Immature natural killer cell (primary cell): ENCODE measurements at places on chromosomes 7 and 10. TPM values are rescaled to one million over a fixed set of nuclear protein-coding genes. Genes with fewer than 3 reads are reported as not detected.

The NEUROD6 gene
- not detected for polyA plus RNA-seq

The CC2D2B gene
- not detected for polyA plus RNA-seq

The MRC1 gene
- polyA plus RNA-seq = not detected

The CRPPA gene
- polyA plus RNA-seq = 0.65 TPM

The VAX1 gene
- polyA plus RNA-seq = not detected

GRCh38 chr7:21476429-21476828 lies 48.5 kb downstream of the SP4 start:
- DNase-seq = no peak

DNA sequence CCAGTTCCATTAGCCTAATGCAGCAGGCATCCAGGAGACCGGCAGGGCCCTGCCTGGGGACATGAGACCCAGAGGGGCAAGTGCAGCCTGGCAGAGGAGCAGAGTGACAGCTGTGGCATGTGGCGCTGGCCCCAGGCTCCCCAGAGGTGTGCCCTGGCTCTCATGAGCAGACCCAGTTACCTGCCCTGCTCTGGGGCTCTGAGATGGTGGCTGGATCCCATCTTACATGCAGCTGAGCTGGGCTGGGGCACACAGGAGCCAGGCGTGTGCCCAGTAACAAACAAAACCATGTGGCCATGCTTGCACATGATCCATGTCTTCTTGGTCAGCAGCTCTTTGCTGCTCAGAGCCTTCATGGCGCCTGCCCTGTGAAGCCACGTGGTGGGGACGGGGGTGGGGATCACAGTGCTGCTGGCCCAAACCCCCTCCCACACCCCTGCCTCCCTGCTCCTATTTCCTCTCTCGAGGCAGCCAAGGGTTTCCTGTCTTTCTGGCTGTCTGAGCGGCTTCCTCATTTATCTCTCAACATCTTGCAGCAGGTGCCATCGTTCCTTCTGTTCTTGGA lies 40.3 kb upstream of the GTF2I start:
- DNase-seq = no peak

DNA sequence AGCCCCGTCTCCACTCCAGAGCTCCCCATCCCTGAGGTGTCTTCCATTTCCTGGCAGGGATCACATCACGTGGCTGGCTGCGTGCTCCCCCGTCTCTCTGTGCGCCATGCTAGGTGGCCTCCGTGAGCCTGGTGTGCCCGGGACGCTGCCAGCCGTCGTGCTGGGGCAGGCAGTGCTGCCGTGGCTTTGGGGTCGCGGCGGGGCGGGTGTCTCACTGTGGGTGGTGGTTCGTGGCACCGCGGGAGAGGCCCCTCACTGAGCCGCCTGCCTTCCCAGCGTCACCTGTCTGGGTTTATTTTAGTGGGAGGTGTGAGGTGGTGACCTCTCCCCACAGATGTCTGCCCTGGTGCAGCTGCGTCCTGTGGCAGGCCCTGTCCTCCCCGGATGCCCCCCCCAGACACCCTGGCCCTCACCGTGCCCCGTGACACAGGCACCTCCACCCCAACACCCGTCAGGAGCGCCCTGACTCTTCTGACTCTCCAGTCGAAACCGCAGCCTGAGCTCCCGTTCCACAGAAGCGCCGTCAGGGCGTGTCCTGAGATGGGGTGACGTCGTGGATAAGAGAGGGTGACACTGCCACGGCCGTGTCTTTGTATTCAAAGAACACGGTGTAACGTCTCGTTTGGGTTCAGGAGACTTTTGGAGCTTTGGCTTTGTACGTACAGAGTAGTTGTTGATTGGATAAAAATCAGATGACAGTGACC lies 18.0 kb downstream of the GET4 start:
- DNase-seq = no peak

- DNase-seq = no peak
These were observed 61.3 kb downstream of the AKR1D1 start for GRCh38 chr7:138137423-138138171.

DNA sequence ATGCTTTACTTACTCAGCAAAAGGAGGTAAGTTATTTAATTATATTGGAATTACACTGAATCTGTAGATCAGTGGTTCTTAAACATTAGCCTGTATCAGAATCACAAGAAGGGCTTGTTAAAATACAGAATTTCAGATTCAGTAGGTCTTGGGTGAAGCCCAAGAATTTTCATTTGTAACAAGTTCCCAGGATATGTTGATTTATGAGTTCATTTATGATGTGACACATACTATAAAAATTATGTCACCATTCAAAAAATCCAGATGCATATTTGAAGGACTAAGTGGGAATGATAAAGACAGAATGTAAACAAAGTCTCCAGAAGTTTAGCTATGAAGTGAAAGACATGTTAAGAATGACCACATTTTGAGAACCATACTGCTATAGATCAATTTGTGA lies 52.3 kb downstream of the HECTD2 start:
- DNase-seq = no peak

DNA sequence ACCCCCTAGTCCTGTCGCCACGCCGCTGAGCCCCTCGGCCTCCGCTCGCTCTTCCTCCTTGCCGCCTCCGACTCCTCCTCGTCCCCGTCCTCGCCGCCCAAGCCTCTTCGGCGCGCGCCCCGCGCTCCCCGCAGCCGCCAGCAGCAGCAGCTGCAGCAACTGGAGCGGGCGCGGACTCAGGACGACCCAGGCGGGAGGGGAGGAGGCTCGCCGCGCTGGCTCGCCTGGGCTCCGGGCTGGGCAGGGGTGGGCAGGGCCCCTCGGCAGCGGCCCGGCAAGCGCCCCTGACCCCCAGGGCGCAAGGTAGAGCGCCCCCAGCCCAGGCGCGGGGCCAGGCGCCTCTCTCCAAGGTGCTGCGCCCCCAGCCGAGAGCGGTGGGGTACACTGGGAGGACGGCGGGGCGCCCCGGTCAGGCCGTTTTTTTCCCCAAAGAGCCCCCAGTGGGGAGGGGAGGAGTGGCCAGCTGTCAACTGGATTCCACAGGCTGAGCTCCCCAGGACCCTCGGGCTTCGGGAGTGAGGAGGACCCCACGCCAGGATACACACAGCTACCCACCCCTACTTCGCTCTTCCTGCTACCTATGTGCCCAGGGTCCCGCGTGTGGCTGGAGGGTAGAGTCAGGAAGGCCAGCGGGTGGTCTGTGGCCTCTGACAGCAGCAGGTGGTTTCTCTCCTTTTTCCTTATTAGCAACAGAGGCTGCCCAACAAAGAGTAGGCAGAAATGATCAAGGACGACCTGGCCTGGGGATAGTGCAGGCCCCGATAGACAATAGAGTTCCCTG lies 903 bp upstream of the KCNMA1 start:
- no peak for DNase-seq

GRCh38 chr10:132542819-132543218 lies 5.2 kb downstream of the INPP5A start:
- DNase-seq = no peak

DNA sequence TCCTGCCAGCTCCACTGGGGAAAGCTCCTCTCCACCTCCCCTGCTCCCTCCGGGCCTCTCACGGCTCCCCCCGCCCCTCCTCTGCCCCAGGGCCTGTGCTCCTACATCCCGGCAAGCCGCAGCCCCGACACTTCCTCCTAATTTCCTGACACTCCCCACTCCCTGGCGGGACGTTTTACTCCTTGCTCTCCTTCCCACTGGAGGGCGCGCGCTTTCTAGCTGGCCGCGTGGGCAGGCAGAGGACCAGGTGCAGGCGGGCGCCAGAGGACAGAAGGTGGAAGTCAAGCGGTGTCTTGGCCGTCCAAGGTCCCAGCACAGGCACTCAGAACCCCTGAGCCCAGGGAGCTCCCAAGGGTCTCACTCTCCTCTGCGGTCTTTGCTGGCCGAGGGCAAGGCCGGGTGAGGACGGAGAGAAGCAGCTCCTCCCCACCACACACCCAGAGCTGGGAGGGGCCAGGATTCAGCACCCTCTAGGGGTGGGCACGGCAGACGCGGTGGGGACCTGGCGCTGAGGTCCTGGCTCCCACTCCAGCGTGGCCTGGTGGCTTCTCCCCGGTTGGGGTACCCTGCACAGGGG lies 19.1 kb downstream of the ADAM8 start:
- DNase-seq = peak; percentile 33

GRCh38 chr10:126500866-126501265 lies 112.6 kb upstream of the ADAM12 start:
- DNase-seq = no peak

DNA sequence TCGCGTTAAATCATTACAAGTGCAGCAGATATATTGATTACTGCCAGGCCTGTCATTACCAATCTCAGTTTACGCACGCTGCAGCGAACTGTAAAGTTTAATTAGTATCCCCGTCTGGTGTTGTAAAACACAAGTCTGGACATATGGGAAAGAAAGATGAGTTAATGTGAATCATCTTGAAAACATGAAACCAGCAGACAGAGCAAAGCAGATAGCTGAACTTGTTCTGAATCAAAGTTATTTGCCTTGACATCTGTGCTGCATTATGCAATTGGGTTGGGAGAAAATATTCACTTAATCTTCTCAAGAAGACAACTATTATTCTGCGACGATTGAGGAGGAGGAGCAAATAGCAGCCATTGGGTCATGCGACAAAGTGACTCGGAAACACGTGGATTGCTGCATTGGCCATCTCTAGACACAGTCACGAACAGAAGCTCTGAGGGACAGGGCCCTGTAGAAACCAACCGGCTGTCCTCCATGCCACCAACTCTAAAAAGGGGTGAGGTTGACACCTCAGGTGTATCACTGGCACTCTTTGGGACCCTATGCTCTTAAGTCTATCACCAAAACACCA lies 156.3 kb upstream of the C7orf33 start:
- no peak for DNase-seq

- DNase-seq = no peak
These were observed 190.3 kb downstream of the TWIST1 start for GRCh38 chr7:18927134-18927533.

- DNase-seq = no peak
These were observed 94.8 kb downstream of the POLL start for GRCh38 chr10:101493249-101493648.

DNA sequence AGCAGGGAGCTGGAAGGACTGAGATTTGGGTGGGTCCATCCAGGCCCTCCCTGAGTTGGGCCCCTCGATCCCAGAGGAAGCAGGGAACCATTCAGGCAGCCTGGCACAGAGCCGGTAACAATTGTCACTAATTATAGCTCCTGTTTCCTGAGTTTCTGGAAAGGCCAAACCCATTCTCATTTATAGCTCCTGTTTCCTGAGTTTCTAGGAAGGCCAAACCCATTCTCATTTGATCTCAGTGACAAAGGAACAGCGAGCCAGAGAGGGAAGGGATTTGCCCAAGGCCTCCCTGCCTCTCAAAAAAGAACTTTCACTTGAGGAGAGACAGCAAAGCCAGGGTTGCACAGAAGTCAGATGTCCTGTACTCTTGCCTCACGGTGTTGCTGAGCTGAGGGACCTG lies 521.9 kb downstream of the TYW1 start:
- no peak for DNase-seq

DNA sequence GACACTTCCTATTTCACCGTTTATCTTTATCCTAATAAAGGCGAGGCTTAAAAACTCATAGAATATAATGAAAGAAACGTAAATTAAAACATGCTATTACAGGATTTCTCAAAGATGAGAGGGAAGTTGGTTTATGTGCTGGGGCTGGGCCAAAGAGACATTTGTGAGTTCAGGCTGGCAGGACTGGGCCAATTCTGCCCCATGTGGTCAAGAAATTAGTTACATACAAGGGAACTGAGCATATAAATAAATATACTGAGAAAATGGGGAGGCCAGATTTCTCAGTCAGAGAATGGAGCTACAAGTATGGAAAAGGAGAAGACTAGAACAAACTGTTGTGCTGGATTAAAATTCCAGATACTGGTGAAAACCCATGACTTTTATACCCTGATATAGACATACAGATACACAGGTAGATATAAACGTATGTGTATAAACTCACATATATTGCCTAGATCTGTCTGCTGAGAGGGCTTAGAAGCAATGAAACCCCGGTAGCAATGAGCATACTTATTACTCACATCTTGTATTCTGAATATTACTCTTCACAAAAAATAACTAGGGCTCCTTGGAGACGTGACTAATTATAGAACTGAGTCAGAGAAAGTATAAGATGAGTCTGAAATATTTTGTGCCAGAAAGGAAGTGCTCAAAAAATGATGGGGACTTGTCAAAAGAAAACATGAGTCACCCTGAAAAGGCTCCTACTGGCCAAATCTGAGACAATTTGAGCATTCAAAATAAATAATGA lies 155.7 kb upstream of the FGFR2 start:
- DNase-seq = no peak

DNA sequence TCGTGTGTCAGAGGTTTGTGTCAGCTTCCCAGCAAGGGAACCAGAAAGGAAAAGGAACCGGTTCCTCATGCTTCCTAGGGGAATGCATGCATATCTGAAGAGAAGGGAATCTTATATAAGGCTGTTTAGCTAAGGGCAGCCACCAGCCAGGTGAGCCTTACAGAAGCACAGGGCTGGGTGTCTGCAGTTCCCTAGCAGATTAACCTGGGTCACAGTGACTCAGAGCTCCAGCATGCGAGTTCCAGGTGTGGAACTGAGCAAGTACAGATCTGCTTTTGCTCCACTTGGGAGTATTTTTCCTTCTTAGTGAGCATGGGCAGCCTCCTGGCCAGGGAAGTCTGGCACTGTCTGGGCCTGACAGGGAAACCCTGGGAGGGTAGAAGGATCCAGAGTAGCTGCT lies 957 bp upstream of the ANKRD2 start:
- no peak for DNase-seq

DNA sequence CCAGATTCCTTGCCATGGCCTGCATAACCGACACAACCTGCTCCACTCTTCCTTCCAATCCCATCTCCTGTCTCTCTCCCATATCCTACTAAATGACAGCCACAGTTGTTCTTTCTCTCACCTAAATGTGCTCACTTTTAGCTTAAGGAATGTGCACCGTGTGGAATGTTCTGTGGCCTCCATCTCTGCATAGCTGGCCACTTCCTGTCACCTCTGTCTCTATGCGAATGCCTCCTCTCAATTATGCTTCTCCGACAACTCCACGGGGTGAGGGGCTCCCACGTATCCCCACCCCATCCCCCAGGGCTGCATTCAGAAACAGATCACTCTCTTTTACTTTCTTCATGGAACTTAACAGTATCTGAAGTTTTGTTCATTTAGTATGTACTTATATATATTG lies 110.7 kb downstream of the RAB18 start:
- DNase-seq = no peak

DNA sequence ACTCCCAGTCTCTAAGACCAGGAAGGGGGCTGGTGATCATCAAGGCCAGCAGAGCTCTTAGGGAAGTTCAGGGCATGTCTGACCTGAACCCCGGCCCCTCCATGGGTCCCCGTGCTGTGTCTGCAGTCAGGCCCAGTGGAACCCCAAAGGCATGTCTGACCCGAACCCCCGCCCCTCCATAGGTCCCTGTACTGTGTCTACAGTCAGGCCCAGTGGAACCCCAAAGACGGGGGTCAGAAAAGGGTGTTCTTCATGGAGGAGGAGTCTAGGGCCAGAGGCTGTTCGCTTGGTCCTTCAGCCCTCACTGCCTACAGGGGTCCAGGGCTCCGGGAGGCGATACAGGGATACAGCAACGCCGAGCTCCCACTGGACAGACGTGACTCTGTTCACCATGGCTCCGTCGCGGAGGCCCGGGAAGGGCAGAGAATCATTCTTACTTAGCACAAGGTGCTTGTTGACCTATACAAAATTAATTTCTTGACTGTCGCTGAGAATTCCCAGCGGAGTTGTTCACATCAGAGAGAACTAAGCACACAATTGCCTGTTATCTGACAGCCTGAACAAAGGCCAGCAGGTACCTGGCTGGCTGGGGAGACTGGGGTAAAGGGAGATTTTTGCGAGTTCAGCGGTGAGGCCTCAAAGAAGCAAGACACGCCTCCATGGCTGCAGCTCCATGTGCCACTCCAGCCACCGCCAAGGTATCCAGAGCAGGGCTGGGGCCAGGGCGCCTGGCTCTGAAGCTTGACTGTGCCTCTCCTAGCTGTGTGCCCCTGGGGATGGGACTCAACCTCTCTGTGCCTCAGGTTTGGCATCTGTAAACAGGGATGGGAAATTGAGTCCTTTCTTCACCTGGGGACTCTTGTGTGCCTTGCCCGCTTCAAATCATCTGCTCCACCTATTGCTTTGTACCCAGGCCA lies 26.8 kb downstream of the EN2 start:
- no peak for DNase-seq
